Cardiac fibroblast (primary cell): ENCODE measurements at places on chromosomes 2 and 18.

DNA sequence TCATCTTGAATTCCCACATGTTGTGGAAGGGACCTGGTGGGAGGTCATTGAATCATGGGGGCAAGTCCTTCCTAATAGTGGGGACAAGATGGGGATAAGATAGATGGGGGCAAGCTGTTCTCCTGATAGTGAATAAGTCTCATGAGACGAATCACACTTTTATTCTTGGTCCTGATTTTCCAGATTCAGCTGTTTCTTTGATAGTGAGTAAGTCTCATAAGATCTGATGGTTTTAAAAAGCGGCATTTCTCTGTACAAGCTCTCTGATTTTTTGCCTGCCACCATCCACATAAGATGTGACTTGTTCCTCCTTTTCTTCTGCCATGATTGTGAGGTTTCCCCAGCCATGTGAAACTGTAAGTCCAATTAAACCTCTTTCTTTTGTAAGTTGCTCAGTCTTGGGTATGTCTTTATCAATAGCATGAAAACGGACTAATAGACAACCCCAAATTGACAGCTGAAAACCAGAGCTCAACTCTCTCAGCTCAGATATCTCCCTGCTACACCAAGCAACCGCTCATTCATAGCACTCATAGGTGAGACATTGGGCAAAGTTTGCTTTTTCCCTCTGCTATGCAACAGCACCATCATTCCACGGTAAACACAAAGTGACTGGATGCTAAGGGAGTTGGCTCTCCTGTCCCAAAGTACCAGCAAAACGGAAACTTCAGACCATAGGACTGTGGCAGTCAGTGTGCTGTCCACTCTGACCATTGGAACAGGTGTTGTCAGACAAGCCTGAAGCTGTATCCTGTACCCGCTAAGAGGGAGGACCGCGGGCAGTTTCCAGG lies 44.9 kb upstream of the TBC1D8 start:
- DNase-seq, result no peak

- no peak for DNase-seq
Observed at GRCh38 chr18:28712796-28713425, 536.0 kb upstream of the CDH2 start.

DNA sequence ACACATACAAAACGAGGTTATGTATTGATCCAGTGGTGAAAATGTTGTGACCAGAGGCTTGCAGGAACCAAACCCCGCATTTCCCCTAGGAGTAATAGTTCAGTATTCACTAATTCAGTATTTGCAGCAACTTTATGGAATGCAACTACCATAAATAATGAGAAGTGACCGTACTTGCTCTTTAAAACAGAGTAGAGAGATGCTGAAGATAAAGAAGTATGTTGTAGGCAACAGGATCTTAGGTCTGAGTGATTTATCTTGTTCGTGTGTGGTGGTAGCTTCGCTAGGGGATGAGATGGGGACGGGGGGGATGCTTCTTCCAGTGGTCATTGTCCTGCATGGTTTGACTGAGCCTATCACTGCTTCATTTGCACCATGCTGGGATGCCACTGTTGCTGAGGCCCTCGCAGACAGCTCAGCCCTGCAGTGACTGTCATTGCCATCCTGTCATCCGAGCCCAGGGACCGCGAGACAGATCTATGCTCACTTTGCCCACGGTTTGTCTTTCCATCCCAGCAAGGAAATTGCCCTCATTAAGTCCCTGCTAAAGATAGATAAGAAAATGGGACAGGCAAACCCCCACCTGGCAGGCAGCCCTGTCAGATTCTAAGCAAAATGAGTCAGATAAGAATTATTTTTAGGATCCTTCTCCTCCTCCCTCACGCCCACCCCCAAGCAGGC lies 181.3 kb downstream of the CTIF start:
- DNase-seq, result no peak

GRCh38 chr2:170332676-170333402 lies 154.9 kb downstream of the MYO3B start:
- DNase-seq, result no peak

GRCh38 chr2:22377268-22377667 lies 1007.7 kb upstream of the KLHL29 start:
- DNase-seq, result no peak
